ENCODE measurements at places on chromosomes 6 and 20.

DNA sequence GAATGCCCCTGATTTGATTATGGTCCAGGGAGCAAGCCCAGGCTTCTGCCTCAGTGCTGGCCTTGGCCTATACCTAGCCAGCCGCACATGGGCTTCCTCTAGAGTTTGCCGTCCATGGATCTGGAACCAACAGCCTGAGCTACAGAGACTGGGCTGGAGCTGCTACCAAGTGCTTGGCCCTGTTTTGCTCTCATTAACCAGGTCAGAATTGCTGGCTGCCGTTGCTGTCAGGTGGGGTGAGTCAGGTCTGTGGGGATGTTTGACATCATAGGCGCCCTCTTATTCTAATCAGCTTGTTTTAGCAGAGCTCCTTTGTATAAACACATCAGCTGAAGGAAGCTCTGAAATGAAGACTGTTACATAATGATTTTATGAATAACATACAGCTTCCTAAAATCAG is 83.1 kb upstream of the PHACTR2 start:
- no peak for DNase-seq

DNA sequence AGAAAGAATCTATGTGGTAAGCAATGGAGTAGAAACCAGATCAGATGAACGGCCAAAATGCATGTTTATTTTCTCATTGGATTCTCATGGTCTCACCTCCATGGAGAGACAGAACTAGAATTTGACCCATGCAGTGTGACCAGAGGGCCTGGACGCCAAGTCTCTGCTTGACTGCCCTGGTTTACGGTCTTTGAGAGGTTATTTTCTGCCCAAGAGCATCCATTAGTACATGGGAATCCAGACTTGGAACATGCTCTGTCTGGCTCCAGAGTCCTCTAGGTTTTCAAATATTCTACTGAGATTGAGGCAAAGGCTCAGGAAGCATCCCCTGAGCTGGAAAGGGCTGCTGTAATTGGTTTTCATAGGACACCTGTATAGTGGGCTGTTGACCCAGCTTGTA is 45.5 kb upstream of the UST start:
- DNase-seq = no peak

GRCh38 chr6:14383393-14384174 is 266.0 kb downstream of the CD83 start:
- DNase-seq = no peak

DNA sequence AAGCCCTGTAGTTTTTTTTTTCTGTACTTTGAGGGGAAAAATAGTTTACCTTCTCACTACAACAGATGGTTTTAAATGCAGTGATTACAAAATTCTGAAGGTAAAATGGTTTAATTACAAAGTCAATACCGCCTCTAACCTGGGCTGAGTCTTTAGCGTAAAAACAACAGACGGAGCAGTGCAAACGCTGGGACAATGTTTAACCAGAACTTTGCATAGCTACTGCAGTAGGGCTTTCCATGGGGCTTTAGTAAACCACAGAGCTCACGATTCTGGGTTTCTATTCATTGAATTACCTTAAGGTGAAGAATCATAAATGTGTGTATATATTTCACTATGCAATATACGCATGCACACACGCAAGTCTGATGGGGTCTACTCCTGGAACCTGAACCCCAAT is 77.9 kb downstream of the RFX6 start:
- peak; percentile 75 for DNase-seq

DNA sequence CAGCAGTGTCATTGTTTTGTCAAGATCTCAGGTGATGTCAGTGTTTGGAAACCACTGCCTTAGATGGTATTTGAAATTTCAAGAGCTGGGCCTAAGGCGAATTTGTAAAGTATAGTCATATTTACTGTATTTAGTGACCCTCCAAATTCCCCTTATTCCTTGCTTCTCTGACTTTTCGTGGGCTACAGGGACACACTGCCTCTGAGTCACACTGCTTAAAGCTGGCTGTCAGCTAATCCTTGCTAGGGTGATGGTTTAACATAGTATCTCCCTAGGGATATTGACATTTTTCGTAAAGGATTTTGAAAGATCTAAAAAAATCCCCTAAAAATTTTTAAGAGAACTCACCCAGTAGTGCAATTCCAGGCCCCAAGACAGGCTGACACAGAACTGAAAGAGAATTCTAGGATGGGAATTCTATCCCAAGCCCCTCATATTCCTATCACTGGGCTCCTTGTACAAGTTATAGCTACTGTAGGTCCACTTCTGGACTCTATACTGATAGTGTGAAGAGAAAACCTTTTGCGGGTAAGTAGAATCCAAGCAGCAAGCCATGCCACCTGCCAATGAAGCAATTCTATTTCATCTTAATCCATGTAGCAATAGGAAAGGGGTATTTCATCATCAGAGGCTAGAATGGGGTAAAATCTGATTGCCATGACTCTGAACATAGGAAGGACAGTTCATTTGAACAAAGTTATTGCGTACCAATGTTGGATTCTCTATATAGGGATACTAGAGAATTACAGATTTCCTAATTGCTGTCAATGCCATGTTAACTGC is 4.3 kb downstream of the BMP6 start:
- no peak for DNase-seq

- DNase-seq = no peak
These were observed 71.6 kb upstream of the GATA5 start for GRCh38 chr20:62547364-62547763.

- no peak for DNase-seq
These were observed 80.0 kb upstream of the FRMD1 start for GRCh38 chr6:168158980-168159349.

DNA sequence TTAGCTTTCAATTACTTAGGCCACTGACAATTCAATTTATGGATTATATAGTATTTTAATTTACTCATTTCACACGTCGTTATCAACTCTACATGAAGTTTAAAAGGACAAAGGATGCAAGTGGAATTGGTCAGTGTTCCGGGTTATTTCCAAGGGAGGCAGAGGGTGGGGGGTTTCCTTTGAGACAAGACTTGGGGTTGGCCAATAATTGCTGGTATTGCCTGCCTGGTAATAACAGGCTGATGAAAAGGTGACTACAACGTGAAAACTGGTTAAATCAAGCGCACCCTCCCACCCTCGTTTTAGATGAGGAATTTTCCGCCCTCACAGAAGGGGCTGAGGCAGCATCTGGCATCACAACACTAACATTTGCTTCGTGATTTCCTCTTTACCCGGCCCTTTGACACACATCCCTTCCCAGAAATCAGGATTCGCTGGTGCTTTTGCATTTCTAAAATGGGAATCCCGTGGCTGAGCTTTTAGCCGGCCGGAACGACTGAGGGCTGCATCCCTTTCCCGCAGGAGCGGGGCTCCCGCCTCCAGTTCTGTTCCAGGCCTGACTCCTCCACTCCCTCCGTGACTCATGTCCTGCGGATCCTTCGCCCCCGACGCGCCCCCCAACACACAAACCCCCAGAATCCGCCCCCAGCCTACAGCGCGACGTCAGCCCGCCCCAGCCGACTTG is 999 bp upstream of the PIM1 start:
- DNase-seq = no peak

GRCh38 chr6:170210026-170210390 is 80.9 kb downstream of the DLL1 start:
- no peak for DNase-seq

- no peak for DNase-seq
These were observed 306.4 kb upstream of the CITED2 start for GRCh38 chr6:139680819-139681218.

GRCh38 chr6:29661071-29661470 is 4.2 kb downstream of the MOG start:
- no peak for DNase-seq

GRCh38 chr6:117072134-117072533 is 193.2 kb upstream of the VGLL2 start:
- DNase-seq = no peak

- DNase-seq = no peak
These were observed 158.5 kb downstream of the EPHA7 start for GRCh38 chr6:93260881-93261280.

DNA sequence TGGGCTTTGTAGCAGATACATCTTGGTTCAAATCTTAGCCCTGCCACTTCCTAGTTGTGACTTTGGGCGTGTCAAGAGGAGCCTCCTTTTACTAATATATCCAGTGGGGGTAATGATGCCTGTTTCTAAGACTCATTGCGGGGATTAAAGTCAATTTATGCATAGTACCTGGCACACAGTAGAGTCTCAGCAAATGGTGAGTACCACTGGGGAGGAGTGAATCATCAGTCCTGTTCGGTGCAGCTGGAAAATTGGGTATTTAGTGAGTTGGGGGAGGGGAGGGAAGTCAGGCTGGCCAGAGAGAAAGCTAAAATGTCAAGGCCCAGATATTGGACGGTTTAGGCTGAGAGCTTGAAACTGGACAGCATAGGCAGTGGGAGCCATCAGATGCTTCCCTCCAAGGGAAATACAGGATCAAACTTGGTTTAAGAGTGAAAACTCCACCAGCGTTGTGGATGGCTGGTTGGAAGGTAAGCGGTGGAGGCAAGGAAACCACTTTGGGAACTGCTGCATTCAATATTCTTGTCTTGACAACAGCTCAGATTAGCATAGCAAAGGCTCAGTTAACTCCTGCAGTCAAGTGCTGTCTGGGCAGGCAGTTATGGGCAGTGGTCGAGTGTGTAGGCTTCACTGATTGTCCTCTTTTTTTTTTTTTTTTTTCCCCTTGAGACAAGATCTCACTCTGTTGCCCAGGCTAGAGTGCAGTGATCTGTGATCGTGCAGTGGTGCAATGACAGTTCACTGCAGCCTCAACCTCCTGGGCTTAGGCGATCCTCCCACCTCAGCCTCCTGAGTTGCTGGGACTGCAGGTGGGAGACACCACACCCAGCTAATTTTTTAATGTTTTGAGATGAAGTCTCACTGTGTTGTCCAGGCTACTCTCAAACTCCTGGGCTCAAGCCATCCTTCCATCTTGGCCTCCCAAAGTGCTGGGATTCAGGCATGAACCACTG is 12.9 kb downstream of the PPP1R16B start:
- no peak for DNase-seq

GRCh38 chr6:11994875-11995461 is 17.1 kb upstream of the HIVEP1 start:
- DNase-seq = no peak

- no peak for DNase-seq
These were observed 31.8 kb upstream of the SLC35D3 start for GRCh38 chr6:136890194-136890839.

DNA sequence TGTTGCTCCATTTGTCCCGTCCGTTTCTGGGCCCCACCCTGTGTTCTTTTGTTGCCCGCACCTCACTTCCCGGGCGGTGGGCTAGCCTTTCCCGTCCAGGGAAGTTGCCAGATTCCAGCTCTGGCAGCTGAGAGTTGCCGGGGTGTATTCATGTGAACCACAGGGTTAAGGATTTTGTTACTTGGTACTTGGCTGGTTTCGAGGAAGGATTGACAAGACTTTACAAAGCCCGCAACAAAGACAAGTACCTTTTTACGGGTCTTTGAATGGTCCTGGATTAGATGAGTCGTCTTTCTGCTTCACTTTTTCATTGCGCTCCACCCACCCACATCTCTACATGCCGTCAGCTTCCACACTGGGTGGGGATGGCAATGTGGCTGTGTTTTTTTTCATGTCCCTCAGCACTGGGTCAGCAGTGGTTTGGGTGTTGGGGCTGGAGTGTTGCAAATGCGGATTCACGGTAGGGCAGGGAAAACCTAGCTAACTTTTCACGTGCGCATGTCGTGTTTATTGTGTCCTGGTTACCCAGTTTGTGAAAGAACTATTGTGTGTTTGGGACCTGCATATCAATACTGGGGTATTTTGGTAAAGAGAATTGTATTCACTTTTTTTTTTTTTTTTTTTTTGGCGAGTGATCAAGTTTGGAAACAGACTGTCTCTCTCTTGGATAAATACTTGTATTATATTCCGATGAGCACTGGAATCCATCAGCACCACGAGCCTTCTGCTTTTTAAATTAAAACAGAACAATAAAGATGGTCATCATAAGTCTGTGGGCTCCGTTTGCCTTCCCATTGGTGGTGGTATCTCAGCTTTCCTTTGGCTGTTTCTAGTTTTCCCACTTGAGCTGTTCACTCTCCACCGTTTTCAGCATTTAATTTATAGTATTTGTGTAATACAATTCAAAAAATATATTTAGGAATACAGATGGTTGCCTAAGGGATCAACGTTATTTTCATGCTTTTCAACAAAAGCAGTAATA is 1.2 kb downstream of the DUSP22 start:
- DNase-seq = no peak

GRCh38 chr6:148223424-148223842 is 119.2 kb upstream of the SASH1 start:
- DNase-seq = no peak

DNA sequence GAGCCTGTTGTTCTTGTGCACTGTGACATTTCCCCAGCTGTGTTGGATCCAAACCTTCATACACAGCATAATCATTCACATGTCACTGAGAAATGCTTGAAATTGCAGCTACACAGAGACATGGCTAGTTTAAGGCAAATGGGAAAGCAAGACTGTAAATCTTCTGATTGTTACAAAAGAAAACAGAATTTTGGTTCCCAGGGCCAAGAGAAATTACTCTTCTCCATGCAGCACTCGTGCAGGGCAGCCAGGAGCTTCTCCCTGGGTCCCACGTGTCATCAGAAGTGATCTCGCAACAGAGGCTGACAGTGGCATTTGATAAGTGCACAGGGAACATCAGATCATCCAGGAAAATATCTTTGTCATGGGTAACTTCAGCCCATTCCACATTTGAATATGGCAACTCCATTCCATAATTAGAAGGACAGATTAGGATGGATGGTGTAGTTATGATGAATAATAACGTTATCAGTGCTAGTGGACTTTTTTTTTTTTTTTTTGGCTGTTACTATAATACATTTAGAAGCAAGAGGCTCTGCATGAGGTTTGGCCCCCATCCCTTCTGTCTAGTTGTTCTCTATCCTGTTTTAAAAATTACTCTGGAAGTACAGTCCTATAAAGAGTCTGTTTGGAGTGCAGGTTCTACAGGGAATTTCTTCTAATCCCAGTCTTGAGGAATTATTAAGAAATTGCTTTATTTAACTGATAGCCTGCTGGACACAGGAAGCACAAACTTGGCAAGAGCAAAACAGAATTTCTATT is 571.0 kb upstream of the NOX3 start:
- no peak for DNase-seq

DNA sequence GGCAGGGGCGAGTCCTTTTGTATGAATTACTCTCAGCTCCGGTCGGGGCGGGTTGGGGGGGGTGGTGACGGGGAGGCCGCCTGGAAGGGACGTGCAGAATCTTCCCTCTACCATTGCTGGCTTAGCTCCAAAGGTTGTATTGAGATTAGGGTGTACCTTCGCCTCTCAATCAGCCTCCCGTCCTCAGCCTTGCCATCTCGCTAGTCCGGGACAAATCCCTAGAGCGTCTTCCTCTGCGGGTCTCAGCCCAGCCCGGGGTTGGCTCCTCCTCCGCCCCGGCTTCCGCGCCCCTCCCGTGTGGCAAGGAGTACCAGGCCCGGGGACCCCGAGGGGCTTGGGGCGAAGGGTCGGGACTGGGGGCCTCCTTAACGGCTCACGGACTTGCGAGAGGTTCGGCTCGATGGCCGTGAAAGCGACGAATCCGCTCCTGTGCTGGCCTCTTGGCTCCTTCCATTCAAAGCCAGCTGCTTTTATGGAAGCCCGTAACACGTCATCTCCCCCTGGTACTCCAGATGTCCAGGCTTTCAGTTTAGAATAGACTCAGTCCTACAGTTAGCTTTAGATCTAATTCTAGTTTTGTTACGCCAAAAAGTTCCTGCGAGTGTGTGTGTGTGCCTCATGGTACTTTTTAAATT is 636 bp upstream of the EEF1A1 start:
- DNase-seq = peak; percentile 96
